ENCODE measurements at places on chromosomes 7 and 10.

DNA sequence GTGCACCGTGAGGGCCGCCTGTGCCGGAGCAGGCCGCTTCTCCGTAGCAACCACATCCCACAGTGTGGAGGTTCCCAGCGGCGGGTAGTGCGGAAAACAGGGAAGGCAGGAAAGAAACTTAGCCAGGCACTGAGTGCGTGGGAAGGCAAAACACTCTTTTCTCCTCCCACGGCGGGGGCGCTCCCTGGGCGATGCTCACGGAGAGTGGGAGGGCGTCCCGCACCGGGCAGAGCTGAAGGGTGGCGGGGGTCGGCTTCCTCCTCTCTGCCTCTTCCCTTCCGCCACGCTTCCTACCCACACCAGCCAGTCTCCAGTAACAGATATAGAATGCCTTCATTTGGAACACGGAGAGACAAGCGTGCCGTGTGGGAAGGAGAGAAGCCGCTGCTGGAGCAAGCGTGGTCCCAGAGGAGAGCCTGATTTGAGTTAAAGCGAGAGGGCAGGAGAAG is 252.5 kb downstream of the PAXIP1 start:
- no peak for DNase-seq

- no peak for DNase-seq
These were observed 147.1 kb downstream of the RNF216 start for GRCh38 chr7:5634107-5634950.

GRCh38 chr7:134435161-134435920 is 23.6 kb downstream of the AKR1B1 start:
- DNase-seq, result no peak

DNA sequence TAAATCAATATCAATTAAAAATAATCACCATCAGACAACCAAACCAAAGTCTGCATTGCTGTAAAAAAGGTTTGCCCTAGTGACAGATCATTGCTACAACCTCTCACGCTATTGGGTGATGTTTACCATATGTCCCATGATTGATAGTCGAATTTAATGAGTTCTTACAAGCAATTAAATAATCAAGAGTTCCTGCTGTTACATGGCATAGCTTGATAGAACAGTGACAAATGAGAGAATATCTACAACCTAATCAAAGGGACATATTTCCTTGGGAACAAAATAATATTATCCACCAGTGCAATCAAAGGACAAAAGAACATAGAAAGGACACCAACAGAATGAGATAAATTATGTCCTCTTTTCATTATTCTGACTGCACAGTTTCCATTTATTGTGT is 387.4 kb downstream of the ETV1 start:
- DNase-seq, result no peak

DNA sequence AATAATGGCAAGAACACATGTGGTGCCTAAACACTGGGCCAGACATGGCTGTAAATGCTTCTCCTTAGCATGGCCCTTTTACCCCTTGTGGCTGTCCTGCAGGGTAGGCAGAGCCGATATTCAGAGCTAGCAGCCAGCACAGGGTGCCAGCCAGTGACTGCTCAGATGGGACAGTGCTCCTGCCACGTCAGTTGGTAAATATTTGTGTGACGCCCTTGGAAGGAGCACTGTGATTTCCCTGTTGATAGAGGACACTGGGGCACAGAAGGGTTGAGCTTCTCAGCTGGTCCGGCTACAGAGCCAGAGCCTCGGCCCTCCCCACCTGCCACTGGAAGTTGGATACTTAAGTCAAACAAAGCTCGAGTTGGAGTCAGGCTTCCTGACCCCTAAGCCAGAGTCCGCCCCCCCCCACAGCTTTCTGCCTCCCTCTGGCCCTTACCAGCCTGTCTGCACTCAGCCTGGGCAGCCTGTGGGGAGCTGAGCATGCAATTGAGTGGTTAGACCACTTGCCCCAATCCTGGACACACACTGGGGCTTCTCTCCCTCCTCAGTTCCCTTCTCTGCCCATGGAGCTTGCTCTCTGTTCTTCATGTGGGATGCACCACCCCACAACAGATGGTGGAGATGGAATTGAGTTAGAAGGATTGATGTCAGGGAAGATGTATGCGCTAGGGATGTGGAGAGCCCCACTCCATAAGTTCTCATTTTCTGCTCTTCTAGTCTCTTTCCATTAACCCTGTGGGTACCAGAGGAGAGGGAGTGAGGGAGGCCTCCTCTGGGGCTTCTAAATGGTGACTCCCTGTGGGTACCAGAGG is 350.8 kb downstream of the PLXNA4 start:
- DNase-seq, result no peak

GRCh38 chr10:28986117-28986792 is 302.6 kb upstream of the LYZL1 start:
- DNase-seq, result no peak

GRCh38 chr7:24821045-24821753 is 63.9 kb upstream of the GSDME start:
- peak; percentile 67 for DNase-seq

DNA sequence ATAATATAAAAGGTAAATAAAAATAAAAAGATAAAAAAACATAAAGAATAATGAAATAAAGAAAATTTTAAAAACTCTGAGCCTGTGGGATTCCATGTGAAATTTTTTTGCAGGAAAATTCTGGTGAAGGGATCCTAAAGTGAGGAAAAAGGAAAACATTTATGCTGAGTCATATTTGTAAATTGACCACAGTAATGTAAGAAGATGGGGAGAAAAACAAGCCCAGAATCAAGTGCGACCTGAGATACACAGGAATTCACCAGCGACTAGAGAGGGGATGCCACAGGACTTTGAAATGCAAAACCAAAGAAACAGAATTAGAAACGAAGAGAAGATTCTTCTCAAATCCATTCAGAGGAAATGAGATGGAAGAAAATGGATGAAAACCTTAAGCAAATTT is 133.8 kb upstream of the PFKP start:
- DNase-seq, result no peak

- DNase-seq, result no peak
These were observed 742.0 kb upstream of the IGFBP3 start for GRCh38 chr7:46663025-46663424.

- DNase-seq, result no peak
These were observed 55.1 kb upstream of the GLCCI1 start for GRCh38 chr7:7913504-7913903.

DNA sequence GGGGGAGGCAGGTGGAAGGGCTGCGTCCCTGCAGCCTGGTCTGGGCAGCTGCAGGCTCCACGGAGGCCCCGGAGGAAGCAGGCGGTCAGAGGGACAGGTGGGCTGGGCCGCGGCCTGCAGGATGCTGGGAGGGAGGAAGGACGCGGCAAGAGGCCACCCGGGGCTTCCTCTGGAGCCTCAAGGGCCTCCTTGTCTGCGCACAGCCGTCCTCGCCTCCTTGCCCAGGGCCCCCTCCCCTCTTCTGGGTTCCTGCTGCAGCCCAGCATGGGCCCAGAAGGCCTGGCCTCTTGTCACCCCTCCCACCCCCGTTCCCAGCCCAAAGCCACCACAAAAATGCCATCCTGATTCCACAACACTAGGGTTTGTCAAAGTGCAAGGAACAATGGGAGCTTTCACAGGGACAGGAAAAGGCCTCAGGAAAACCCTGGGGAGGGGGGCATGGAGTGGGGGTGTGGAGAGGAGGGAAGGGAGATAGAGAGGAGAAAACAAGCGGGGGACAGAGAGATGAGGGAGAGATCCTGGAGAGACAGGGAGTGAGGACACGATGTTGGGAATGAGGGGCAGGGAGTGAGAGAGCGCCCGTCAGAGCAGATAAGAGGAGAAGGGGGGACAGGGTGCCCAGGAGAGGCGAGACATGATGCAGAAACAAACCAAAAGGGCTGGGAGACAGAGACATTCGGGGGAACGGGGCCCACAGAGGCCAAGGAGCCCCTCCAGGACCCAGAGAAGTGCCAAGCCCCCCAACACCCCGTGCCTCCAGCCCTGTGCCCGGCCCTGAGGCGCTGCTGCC is 41.8 kb downstream of the ZCCHC24 start:
- no peak for DNase-seq

GRCh38 chr7:102317231-102318059 is 30.8 kb downstream of the SH2B2 start:
- DNase-seq, result no peak

GRCh38 chr10:58943960-58944359 is 232.5 kb upstream of the PHYHIPL start:
- DNase-seq, result no peak

- no peak for DNase-seq
These were observed 174.9 kb upstream of the TRIM24 start for GRCh38 chr7:138285129-138285528.

GRCh38 chr10:79342811-79343561 is 4.3 kb upstream of the PPIF start:
- DNase-seq, result no peak

DNA sequence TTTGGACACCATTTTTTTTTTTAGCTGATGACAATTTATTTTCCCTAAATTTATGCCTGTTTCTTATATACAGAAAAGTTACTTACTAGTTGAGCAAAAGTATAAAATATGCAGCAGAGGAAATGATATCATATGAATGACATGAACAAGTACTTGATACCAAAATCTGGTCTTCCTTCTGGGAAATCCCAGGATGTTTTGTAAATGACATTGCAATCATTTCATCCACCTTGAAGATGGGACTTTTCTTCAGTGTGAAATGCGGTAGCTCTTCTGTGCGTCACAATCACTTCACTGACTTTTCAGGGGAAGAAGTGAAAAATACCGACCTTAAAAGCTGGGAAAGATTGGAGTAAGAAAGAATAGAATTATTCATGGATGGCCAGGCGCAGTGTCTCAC is 23.8 kb downstream of the C1QL3 start:
- no peak for DNase-seq

DNA sequence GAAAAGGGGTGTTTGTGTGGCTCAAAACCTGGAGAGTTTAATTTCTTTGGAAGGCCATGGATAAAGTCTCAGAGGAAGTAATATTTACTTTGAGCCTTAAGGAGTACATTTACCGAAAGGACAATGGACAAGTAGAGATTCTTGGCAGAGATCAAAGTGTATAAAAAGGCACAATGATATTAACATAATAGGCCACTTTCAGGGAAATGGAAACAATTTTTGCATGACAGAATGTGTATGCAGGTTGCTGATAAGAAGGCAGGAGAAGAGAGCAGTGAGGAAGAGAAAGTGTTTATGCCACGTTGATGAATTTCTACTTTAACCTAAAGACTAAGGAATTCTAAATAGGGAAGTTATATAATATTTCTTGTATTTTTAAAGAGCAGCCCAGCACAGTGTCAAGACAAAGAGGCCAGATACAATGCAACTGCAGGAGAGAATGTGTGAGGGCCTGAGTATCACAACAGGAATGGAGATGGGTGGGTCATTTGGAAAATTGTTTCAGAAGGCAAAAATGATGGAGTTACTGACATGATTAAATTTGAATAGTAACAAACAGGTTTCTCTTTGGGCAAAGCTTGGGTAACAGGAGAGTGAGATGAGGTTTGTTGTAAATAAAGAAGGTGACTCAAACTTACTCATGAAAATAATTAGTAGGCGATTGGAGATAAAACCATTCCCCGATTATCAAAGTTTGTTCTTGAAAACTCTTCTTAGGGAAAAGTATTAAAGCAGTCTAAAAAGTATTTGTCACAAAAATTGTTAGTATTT is 84.1 kb downstream of the THSD7A start:
- no peak for DNase-seq

DNA sequence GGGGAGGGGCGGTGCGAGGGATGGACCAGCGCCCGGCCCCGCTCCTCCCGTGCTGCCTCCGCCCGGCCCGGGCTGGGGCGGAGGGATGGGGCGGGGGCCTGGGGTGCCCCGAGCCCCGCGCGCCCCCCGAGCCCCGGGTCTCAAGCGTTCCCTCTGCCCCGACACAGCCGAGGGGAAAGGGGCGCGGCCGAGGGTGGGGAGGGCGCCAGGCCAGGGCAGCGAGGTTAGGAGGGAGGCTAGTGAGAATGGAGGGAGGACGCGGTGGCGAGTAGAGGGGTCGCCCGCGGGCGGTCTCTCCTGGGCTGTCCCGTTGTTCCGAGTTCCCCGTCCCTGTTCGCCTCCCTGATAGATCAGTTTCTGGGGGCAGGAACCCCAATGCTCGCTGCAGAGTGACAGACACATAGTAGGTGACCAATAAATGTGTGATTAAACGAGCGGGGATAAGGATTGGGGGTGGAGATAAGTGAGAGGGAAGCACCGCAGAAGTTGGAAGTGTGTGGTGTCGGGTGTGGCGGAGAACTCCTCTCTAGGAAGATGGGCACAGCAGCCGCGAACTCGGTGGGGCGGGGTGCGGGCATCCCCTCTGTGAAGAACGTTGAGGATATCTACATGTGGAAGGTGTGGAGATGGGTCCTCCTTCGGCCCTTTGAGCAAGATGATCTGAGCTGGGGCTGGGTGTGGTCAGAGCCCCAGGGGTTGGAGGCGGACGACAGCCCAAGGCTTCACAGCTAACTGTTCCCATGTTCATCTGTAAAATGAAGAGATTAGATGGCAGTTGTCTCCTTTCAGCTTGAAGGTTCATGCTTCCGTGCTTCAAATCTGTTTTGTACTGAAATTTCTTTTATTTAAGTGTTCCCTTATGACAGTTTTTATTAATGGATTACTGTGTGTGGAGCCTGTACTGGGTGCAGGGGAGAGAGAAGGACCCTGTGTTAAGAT is 580 bp downstream of the ZNF775 start:
- DNase-seq, result no peak

GRCh38 chr7:144859739-144860138 is 23.9 kb upstream of the TPK1 start:
- DNase-seq, result no peak

DNA sequence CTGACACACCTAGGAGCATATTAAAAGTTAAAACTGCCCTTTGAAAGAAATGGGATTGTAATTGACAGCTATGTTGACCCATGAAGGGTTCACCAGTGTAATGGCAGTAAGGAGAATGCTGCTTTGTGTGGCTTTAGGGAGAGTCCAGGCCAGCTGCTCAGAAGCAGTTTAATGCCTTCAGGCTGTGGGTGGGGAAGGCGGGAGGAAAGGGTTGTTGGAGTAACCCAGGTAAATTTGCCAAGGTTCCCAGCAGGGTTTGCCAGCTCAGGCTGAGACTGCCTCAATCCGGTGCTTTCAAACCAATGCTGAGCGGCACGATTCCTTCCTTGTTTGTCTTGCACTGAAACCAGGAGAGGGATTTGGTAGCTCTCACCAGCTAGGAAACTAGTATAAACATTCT is 637.2 kb downstream of the INHBA start:
- DNase-seq, result no peak

GRCh38 chr7:52876402-52876801 is 159.0 kb upstream of the POM121L12 start:
- no peak for DNase-seq

DNA sequence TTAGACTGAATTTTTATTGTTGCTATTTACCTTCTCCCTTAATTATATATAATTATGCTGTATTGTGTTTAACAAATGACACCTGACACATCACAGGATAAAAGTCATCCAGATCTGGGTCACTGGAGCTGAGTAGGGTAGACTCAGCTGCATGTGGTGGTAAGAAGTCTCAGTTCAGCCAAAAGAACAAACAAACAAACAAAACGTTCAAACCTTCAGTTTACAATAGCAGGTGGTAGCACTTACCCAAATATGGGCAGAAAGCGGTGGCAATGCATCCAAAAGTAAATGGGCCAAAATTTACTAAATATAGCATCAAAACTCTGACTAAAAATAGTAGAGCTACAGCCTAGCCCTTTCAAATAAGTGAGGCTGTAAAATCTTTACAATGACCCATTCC is 42.2 kb downstream of the ZWINT start:
- no peak for DNase-seq

- DNase-seq, result no peak
These were observed 35.3 kb upstream of the STARD3NL start for GRCh38 chr7:38142736-38143135.

GRCh38 chr10:79001082-79001885 is 67.5 kb upstream of the ZMIZ1 start:
- no peak for DNase-seq

- no peak for DNase-seq
These were observed 626 bp upstream of the BMS1 start for GRCh38 chr10:42781893-42782445.

Data from memory B cell (primary cell).